ENCODE measurements at places on chromosomes 7 and 10. TPM values are rescaled to one million over a fixed set of nuclear protein-coding genes. Genes with fewer than 3 reads are reported as not detected.

GRCh38 chr10:126405239-126405775, 17.0 kb upstream of the ADAM12 start:
- DNase-seq = no peak

DNA sequence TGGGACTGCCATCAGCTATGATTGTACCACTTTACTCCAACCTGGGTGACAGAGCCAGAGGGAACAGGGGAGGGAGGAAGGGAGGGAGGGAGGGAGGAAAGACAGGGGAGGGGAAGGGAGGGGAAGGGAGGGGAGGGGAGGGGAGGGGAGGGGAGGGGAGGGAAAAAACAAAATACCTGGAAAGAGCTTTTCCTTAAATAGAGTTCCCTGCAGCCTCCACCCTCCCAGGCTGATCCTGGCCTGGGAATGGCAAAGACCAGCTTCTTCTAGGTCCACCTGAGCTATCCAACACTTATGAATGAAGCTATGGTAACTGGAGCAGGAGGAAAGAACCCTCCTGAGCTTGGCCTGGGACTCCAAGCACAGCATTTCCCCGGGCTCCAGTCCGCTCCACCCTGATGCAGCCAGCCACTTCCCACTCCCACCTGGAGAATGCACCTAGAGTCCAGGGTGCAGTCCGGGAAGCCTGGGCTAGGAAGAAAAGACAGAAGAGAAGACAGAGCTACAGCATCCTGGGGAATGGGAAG, 66.1 kb downstream of the GRID1 start:
- no peak for DNase-seq

DNA sequence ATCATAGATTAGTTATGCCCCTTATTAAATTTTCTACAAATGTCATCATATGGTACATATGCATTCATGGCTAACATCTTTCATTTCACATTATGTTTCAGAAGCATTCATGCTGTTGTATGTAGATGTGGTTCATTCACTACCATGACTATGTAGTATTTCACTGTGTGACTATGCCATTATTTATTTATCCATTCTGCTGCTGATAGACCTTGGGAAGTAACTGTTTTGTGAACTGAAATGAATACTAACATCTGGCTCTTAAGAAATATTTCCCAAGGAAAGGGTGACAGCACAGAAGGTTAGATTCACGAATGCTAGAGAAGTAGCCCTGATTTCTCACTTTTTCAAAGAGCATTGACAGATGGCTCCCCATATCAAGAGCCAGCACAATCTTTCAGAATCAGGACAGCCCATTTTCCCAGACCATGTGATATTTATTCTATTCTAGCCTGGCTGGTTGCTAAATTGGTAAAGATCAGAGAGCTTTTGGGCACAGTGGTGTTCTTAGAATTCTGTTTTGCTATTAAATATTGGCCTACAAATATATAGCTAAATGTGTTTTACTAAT, 157.4 kb downstream of the DYNC1I1 start:
- DNase-seq = no peak

DNA sequence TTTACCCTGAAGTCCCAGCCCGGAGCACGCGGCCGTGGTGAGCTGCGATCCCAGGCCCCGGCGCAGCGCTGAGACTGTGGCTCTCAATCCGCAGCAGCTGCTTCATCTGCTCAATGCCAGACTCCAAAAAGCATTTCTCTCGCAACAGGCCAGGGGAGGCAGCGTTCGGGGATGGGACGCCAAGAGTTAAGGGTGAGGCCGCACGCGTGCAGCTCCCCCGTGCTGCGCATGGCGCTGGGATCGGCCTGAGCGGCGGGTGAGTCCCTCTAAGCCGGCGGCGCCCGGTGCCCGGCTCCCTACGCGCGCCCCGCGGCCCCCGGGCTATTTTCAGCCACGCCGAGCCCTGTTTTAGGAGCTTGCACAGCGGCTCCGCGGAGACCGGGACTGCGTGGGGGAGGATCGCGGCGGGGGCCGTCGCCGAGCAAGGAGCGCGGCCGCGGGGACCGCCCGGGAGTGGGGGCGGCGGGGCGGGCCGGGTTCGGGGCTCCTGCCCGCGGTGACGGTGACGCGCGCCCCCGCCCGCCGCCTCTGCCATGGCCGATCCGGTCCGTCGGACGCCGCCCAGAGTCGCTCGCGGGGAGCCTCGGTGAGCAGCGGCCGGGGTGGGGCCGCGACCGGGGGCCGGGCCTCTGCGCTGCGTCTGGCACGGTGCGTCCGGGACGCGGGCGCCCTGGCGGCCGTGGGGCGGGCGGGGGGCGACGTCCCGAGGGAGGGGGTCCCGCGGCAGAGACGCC, 29.4 kb upstream of the JAKMIP3 start:
- DNase-seq = peak; percentile 67

GRCh38 chr10:99389729-99390480, 40.5 kb downstream of the GOT1 start:
- no peak for DNase-seq

DNA sequence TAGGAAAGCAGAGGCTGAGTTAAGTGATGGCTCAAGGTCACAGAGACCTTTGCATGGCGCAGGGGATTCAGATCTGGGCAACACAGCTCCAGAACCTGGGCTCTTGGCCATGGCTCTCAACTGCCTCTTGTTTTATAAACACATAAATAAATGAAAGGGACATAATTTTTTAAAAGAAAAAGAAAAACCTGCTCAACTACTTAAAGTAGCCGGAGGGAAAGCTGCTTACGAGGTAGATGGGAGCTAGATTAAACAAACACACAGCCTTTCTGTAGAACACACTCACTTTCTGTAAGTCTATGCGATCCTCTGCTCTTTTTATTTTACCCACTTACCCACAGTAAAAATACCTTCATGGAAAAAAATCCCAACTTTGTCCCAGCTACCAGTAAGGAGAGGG, 81.3 kb downstream of the PIP4K2A start:
- no peak for DNase-seq

Gene HMX3
- polyA plus RNA-seq = not detected

DNA sequence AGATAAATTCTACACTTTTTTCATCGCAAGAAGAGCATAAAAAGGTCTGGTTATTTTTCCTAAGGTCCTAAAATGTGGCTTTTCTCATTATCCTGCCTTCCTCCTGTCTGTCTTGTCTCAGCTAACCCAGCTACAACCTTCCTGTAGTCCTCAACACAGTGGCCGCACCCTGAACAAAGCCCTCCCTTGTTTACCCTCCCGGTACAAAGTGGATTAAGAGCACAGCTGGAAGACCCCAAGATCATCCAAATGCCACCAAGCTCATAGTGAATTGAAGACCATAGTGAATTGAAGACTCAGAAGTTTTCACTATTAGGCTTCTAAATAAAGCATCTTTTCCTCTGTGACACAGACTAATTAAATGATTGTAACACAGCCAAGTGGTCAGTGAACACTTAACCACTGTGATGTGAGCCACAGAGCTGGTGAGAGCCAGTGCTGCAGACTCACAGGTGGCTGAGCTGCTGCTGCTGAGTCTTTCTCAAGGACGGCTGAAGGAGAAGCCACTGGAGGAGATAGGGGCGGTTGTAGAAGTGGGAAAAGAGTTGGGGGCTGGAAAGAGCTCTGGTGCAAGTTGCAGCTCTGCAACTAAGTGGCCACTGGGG, 123.6 kb downstream of the ATXN7L1 start:
- no peak for DNase-seq

DNA sequence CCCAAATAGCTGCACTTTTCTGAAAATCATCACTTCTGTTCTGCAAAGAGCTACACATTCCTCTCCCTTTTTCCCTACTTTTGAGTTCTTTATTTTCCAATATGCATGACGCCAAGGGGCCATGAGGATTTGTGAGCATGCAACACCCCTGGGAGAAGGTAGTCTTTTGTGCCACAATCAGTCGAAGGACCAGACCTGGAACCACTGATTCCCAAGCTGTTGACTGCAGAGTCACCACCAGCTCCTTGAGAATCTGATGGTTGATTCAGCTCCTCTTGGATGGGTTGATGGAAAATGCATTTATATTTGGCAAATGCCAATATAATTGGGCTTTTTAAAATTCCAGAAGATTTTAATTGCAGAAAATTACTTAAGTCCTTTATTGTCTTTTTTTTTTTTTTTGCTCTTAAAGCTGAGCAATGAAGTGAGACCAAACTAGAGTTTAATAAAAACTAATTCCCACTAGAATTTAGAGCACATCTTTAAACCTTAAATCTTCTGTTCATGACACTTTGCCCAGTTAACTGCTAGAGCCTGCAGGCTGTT, 554.1 kb downstream of the TNS3 start:
- no peak for DNase-seq

DNA sequence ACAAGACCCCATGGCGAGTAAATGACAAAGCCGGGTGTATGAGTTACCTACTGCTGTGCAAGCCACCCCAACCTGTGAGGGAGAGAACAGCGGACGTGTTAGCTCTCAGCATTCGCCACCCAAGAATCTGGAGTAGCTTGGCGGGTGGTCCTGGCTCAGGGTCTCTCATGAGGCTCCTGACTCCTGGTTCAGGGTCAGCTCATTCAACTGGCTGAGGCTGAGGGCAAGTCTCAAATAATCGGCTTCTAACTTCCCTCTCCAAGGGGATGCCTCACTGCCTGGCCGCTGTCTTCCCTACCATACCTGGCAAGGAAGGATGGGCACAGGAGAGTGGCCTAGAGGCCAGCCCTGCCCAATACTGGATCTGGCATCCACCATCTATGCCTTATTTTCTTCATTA, 94.2 kb downstream of the HTR5A start:
- no peak for DNase-seq

- no peak for DNase-seq
Observed at GRCh38 chr7:90825779-90826178, 229.7 kb downstream of the CDK14 start.

Gene WEE2
- polyA plus RNA-seq = not detected

DNA sequence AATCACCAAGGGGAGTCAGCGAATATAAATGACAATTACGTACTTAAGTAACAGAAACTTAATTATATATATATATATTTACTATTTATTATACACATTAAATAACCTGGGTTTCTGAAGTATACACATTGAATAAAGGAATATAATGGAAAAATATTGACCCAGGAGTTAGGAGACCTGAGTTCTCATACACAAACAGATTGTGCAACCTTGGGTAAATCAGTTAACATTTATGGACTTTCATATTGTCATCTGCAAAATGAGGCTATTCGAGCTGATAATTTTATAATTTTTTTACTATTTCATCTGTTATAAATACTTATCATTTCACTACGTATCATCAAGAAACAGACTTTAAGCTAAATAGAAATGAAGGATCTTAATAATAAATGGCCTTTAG, 75.1 kb upstream of the SRRM3 start:
- no peak for DNase-seq

Gene FAM13C
- polyA plus RNA-seq = 31.7 TPM

Gene JCAD
- polyA plus RNA-seq = 4.3 TPM

GRCh38 chr10:31630861-31631567, 297.6 kb downstream of the ARHGAP12 start:
- no peak for DNase-seq

DNA sequence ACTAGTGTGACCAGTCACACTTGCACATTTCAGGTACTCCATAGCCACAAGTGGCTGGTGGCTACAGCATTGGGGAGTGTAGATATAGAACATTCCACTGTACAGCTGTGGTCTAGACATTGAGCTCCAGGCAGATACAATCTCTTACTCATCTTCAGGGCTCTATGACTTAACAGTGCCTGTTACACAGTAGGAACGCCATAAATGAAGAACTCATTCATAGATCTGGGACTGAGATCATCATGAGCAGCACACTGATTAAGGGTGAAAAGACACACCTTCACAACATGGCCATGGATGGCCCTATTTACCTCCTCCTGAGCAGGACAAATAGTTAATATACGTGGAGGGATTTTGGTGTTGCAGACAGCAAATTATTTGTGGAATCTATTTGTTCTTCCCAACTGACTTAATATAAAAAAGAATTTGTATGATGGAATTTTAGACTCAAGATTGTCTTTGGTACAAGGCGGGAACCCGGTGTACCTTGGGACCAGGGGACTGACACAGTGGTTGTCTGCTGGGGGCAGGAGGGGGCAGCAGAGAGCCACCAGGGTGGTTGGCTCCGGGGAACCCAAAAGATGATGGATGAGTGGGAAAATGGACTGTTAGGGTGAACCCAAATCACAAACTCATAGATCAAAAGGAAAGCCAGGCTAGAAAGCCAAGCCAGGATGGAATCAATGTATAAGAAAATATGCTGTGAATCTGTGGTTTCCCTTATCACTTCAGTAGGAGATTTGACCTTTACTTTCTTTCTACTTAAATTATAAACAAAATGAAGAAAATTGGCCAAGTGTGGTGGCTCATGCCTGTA, 24.3 kb upstream of the CPA2 start:
- peak; percentile 57 for DNase-seq

Gene STEAP1
- polyA plus RNA-seq = 1.4 TPM

DNA sequence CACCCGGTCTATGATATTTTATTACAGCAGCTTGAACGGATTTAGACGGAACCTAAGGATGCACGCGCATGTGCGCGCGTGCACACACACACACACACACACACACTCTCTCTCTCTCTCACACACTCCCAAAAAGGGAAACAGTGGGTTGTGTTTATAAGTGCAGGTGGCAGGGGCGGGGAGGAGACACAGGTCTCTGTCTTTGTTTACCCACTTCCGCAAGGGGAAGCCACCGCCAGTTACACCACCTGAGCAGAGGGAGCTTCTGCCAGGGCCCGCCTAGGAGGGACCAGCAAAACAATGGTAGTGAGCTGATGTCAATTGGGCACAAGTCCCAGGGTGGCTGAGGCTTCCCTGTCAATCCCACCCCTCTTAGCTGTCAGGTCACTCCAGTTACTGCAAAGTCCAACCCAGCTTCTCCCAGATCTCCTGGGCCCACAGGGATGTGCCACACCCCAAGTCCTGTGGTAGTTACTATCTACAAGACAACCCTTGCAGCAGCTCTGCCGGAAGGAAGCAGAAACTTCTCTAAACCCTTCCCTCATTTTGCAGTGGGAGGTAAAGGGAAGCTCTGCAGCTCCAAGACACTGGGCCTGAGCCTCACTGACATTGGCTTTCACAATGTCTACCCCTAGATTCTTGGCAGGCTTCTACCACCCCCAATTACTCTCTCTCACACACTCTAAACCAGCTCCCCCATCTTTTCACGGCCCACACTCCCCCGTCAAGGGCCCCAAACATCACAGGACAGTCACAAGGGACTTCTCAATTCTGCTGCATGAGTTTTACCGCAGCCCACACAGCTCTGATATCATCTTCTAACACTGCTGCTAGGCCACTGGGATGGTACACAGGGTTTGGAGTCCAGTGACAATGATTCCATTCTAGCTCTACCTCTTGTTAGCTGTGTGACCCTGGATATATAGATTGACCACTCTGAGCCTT, 17.6 kb downstream of the ANXA11 start:
- DNase-seq = no peak

GRCh38 chr7:157584420-157584819, 247.6 kb downstream of the DNAJB6 start:
- no peak for DNase-seq

Gene GRID1
- polyA plus RNA-seq = 0.17 TPM

DNA sequence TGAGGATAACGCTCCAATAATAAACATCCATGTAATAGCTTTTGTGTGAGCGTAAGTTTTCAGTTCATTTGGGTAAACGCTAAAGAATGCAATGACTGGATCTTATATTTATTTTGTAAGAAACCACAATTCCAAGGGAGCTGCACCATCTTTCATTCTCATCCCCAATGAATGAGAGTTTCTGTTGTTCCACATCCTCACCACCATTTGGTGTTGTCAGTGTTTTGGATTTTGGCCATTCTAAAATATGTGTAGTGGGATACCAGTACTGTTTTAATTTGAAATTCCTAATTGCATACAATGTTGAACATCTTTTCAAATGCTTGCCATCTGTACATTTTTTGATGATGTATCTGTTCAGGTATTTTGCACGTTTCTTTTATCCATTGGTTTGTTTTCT, 50.9 kb upstream of the SEMA3D start:
- DNase-seq = no peak

GRCh38 chr10:101880232-101880573, 36.6 kb upstream of the KCNIP2 start:
- no peak for DNase-seq
